ENCODE measurements at places on chromosomes 16 and 17.

GRCh38 chr17:57638284-57638683 lies 106.8 kb downstream of the CCDC182 start:
- DNase-seq = no peak
- no peak overlapping the region for H3K4me3 ChIP-seq
- H3K4me1 ChIP-seq = peaks cover 14% of the 10 kb centered on the region

DNA sequence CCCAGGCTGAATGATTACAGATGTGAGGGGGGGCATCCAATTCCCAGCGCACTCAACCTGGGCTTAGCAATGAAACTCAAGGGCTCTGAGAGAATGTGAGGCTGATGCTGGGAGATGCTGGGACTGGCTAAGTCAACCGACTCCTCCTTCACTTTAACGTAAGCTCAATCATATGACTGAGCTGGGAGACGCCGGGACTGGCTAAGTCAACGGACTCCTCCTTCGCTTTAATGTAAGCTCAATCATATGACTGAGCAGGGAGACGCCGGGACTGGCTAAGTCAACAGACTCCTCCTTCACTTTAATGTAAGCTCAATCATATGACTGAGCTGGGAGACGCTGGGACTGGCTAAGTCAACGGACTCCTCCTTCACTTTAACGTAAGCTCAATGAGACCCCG lies 179.4 kb downstream of the VPS53 start:
- DNase-seq = no peak
- H3K4me1 ChIP-seq = no peaks in the 10 kb centered on the region
- no peaks in the 10 kb centered on the region for H3K27me3 ChIP-seq
- no peak overlapping the region for H3K27ac ChIP-seq

DNA sequence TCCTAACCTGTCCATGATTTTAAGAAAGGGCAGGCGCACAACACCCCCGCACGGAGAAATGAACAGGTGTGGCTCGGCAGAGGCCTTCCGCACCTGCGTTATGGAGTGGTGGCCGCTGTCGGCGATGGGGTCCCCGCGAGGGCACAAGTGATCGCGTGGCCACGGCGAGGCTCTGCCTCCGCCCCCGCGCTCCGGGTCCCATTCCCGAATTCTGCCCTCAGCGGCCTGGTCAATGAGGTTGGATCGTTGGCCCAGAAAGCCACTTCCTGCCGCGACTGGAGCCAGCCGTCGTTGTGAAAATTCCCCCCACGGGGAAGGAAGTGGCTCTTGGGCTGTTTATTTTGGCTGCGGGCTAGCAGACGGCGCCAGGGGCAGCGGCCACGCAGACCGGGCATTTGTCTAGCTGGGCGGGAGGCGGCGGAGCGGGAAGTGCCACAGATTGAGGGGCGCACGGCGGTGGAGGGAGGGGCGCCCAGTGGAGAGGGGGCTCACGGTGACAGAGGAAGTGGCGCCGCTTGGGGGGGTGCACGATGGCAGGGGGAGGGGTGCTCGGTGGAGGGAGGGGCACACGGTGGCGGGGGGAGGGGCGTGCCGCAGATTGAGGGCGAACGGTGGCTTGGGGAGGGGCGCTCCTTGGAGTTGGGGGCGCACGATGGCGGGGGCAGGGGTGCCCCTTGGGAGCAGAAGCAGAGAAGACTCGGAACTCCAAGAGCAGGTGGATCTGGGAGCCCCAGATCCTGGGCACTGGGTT lies 25.0 kb downstream of the MRC2 start:
- H3K4me3 ChIP-seq = peak overlapping the region; percentile 75
- H3K4me1 ChIP-seq = peaks cover 7% of the 10 kb centered on the region
- H3K27me3 ChIP-seq = no peaks in the 10 kb centered on the region
- peak overlapping the region; percentile 93 for H3K27ac ChIP-seq
- peak; percentile 88 for DNase-seq

DNA sequence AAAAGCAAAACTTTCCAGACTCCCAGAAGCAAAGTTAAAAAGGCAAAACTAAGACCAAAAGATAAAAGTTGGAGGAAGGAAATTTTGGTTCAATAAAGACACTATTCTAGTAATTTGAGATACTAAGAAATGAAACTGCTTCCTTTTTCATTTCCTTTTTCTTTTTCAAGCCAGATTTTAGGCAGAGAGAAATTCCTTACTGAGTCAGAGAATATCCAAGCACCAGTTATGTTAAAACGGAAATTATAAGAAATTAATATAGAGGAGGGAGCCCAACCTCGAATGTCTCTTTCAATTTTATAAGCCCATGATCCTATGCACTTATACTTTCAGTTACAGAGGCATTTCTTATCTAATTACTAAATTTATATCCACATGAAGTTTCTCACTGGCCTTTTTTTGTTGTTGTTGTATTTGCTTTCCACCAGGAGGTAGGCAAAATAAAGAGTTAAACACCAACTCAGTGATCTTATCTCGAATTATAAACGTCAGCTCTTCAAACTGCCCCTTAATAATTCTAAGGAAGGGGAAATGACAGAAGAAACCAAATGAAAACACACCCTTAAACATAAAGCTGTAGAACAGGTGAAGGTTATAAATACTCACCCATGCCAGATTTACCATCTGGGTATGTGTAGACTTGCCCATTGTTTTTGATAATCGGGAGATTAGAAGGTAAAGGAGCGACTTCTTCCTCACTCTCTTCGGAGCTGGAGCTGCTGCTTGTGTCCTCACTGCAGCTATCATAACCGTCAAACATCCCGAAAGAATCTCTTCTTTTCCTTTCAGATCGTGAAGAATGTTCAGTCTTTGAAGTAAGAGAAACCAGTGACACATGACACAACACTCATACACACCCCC lies 35.2 kb downstream of the MBTD1 start:
- H3K27ac ChIP-seq = no peak overlapping the region
- no peak overlapping the region for H3K4me3 ChIP-seq
- no peaks in the 10 kb centered on the region for H3K4me1 ChIP-seq
- H3K27me3 ChIP-seq = no peaks in the 10 kb centered on the region
- H3K36me3 ChIP-seq = peaks cover 41% of the 10 kb centered on the region
